ENCODE measurements at places on chromosomes 5 and 9.

DNA sequence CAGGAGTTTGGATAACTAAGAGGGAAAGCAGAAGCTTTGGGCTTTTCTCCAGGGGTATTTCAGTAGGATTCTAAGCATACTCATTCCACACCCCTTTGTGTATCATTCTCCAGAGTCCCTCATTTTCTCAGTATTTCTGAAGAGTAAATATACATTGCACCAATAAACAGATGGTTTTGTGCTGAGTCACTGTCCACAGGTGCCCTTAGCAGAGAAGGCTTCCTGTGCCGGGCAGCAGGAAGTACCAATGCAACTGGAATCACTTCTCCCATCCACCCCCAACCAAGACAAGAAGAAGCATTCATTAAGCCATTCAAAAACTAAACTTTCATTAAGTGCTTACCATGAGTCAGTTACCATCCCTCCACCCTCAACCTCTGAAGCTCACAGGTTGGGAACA is 3.6 kb upstream of the CCNJL start:
- no peak for DNase-seq

DNA sequence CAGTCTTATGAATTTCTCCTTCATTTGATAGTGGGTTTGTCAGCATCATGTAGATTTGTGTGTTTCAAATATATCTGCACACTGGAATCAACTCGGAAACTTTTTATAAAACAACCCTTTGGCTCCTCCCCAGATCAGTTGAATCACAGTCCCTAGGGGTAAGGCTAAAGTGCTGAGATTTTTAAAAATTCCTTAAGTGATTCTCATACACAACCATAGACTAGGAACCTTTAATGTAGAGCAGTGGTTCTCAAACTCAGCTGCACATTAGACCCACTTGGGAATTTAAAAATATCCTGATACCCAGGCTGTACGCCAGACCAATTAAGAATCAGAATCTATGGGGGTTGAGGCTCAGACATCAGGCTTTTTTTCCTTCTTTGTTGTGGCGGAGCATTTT is 17.5 kb upstream of the JAK2 start:
- DNase-seq = no peak

DNA sequence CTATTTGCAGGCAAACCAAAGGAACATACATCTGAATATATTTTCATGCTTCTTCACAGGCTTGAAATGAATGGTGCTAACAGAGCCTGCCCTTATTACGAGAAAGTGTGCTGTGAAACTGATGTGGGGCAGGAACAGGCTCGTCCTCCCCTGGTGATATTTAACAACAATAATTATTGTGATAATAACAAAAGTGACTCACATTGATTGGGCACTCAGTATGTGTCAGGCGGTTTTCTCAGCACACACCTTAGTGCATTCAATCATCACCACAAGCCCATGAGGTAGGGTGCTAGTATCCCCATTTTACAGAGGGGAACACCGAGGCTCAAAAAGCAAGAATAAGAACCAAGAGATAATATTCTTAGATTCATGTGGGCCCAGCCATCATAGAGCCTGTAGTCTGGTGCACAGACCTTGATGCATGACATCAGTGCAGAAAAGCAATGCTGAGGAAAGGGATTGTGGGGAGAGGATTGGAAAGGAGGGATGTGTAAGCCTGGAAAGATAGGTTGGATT is 18.1 kb upstream of the BOD1 start:
- DNase-seq = no peak

DNA sequence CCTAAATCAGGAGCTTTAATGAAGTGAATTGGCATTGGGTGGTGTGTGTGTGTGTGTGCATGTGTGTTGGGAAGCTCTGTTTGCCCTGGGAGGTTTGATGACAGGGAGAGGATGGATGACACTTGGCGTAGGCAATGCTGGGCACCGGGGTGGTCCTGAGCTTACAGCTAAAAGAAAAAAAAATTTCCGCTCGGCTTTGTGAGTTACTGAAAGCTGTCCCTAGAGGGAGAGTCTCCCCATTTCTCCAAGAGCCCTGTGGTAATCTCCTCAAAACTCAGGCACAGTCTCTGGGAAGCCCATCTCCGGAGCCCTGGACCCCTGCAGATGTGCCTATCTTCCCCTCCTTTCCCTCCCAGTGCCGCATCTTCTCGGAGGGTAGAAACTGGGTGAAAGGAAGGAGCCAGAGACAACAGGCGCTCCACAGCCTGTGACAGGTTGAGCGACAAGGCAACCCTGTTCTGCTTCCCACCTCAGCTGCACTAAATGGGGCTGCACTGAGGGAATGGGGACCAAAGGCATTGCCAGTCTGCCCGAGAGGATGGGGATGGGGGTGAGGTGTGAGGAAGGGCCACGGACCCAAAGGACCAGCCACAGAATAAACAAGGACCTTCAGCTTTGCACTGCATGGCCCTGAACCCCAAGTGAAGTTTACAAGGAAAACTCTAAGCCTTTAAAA is 35.8 kb upstream of the TIFAB start:
- DNase-seq = no peak

DNA sequence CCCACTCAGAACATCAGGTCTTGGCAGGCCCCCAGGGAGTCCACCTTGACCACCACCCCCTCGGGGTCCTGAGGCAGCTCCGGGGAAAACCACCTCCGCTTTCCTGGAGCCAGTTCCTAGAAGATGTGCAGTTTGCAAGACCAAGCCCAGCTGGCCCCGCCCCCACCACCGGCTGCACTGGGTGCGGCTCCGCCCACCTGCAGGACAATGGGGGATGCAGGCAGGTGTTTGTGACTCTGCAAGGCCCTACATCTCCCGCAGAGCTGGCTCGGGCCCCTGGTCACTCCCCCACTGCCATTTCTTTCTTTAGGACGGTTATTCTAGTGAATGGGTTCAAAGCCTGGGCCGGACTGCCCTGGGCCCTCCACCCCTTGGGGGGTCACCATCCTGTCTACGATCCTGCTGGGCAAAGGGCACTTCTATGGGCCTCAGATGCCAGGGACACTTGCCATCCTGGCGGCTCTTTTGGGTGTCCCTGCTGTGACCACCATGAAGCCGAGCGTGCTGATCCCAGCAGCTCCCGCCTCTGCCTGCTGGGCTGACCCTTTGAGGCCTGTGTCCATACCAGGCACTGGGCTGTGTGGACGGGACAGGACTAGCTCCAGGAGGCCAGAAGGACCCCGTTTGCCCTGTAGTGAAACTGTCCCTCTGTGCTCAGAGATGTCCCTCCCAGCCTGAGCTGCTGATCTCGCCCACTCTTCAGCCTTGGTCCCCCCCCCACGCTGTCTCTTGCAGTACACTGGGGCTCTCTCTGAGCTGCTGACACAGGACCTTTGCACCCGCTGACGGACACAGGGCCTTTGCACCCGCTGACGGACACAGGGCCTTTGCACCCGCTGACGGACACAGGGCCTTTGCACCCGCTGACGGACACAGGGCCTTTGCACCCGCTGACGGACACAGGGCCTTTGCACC is 5.9 kb upstream of the NACC2 start:
- no peak for DNase-seq

DNA sequence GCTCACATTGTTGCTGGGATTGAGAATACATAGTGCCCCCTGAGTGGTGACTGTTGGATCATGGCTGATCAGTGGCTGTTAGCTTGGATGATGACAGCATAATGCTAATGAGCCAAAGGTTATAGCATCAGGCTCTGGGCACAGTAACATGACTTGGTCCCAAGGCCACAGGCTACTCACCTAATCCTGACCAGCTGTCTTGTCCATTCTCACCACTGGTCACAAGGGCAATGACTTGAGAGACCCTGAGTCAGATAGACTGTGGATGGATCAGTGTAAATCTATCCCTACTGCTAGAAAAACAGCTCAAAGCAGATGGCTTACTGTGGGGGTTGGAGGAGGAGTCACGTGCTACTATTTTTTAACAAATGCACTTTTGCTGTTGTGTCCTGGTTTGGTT is 74.7 kb downstream of the AOPEP start:
- no peak for DNase-seq

GRCh38 chr5:143108498-143109128 is 294.9 kb downstream of the NR3C1 start:
- DNase-seq = no peak

DNA sequence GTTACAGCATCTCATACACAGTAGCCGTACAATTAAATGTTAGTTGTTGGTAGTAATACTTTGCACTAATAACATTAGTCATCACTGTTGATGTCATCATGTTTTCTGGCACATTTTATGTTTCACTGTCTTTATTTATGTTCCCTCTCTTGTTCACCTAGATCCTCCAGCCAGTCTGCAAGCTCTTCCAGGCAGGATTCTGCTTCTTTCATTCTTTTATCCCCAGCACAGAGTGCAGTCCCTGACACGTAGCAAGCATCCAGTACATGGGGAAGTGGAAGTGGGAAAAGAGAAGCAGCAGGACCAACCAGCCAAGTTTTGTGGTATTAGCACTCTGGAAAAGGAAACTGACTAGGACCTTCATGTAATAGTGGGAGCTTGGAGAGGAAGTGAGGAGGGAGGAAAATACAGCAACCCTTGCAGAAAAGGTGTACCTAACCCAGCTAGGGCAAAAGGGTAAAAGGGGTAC is 89.7 kb upstream of the SLC44A1 start:
- DNase-seq = no peak

GRCh38 chr5:96627792-96628398 is 34.3 kb upstream of the CAST start:
- no peak for DNase-seq

DNA sequence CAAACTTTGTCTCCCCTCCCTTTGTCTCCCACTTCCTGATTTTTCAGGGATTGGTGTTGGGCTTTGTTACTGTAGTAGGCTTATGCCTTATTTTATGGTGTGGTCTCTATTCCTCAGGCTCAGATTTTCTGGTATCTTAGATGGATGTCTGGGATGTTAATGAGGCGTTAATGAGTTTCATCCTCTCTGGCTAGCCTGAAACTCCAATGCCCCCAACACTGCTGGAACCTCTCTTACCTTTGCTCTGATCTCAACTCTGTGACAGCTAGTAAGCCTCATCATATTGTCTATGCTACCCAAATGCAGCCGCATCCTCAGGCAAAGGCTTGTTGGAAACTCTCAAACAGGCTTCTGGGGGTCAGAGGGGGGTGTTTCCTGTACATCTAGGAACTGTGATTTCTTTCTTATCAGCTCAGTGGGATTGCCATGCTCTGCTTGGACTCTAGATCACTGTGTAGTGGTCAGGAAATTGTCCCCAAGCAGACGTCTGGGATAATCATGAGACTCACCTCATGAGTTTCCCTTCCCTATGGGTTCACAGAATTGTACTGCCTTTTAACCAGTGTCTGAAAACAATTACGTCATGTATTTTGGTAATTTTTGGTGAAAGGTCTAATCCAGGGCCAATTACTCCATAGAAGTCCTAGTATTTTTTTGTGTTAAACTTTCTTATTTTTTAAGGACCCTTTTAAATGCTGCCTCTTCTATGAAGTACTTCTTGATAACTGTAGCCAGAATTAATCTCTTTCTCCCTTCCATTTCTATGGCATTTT is 88.8 kb upstream of the TRPC7 start:
- no peak for DNase-seq

DNA sequence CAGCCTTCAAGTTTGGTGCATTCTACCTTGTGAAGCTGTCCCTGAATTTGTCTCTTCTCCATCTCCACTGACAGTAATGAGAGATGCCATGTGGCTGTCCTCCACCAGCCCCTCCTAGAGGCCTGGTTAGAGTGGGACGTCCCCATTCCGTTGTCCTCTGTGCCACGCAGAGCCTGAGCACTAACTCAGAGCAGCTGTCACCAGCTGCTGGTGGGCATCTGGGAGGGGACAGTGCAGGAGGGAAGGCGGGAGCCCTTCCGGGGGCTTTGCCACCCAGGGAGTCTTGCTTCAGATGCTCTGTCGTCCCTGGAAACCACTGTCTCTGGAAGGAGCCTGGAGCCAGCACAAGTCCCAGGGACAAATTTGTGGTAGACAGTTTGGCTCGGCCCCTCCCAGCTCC is 78.6 kb downstream of the PDZD2 start:
- DNase-seq = no peak

DNA sequence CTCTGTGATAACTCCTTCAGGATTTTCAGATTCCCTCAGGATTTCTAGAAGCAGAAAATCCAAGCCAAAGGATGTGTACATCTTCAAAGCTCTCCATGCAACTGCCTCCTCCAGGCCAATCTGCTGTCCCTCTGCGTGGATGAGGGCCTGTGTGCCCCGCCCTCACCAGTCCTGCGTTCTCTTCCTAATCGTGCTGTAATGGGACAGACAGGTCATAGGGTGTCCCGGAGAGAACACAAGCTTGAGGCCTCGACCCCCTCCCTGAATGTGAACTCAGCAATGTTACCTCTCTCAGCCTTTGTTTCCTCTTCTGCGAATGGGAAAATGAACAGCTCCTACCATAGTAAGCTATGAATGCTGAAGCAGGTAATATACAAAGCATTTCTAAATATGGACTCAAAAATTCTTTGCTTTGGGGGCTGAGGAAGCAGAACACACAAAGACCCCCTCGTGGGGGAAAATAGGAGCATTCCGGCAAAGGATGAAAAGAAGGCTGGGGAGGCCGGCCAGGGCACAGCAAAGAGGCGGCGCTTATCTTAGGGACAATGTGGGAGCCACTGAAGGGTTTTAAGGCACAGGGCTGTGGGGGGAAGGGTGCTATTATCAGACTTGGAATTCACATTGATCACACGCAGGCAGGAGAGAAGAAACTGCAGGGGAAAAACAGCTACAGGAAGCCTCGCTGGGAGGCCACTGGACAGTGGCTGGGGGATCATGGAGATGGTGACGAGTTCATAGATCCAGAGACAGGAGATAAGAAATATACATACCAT is 57.2 kb upstream of the FBXW11 start:
- no peak for DNase-seq

DNA sequence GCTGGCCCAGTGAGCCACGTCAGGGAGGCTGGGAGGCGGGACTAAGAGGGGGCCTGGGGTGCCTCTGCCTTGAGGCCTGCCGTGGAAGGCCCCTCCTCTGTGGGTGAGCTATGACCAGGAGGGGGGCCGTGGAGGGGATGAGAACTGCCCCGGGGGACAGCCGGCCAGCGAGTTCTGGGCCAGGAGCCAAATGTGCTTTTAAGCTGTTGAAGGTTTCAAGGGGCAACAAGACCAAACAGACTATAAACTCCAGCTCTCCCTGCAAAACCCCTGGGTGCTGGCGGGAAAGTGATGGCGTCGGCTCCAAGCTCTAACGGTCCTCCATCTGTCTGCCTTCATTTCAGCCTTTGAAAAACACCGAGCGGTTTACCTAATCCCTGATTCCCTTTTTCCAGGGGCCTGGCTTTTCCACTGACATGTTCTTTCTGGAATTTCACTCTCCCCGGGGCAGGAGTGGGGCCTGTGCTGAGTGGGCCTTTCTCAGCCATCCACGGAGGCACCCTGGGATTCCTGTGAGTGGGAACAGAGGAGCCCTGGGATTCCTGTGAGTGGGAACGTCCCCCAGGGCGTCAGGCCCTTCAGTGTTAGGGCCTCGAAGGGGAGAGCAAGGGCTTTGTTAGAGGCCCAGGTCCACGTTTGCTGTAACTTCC is 65.6 kb downstream of the COL5A1 start:
- no peak for DNase-seq

GRCh38 chr5:142109331-142110045 is 909 bp downstream of the NDFIP1 start:
- DNase-seq = no peak

GRCh38 chr5:139747583-139748504 is 47.8 kb upstream of the PSD2 start:
- DNase-seq = peak; percentile 51

GRCh38 chr5:81665795-81666194 is 85.1 kb downstream of the SSBP2 start:
- no peak for DNase-seq

- no peak for DNase-seq
Measured at GRCh38 chr5:105428451-105429380, 1866.1 kb upstream of the NUDT12 start.

GRCh38 chr5:144378681-144379080 is 208.0 kb downstream of the KCTD16 start:
- DNase-seq = no peak

- no peak for DNase-seq
Measured at GRCh38 chr5:180914646-180915045, 15.7 kb downstream of the BTNL8 start.
